ENCODE measurements at places on chromosomes 16 and 17.

- H3K27ac ChIP-seq: no peak overlapping the region
- H3K4me1 ChIP-seq: peaks cover 13% of the 10 kb centered on the region
- DNase-seq: no peak
- H3K4me3 ChIP-seq: no peak overlapping the region
Observed at GRCh38 chr17:19656851-19657581, 8.5 kb downstream of the ALDH3A2 start.

DNA sequence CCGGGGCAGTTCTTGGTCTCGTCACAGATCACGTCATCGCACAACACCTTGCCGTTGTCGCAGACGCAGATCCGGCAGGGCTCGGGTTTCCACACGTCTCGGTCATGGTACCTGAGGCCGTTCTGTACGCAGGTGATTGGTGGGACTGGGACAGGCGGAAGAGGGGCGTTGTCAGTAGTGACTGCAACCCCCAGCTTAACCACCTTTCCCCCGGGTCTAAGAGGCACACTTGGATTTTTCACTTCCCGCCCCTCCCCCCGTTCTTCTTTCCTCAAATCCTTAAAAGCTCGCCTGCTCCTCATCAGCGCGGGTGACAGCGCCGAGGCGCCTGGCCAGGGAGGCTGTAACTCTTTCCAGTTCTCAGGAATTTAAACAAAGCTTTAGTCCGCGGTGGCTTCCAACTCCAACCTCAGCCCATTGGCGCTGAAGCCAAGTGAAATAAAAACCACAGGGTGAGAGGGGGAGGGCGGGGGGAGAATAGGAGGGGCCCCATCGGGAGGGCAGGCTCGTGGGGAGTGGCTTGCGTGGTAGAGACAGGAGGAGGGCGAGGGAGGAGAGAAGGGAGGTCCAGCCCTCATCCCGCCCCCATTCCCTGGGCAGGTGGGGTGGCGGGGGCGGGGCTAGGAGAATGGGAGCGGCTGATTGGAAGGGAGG, 1.5 kb downstream of the COL1A1 start:
- peak overlapping the region; percentile 31 for H3K27ac ChIP-seq
- H3K36me3 ChIP-seq: peaks cover 26% of the 10 kb centered on the region
- peaks cover 88% of the 10 kb centered on the region for H3K27me3 ChIP-seq
- peaks cover 21% of the 10 kb centered on the region for H3K4me1 ChIP-seq
- H3K4me3 ChIP-seq: peak overlapping the region; percentile 68
- DNase-seq: peak; percentile 96

GRCh38 chr16:70380248-70380918, 33.7 kb downstream of the DDX19A start:
- H3K4me1 ChIP-seq: no peaks in the 10 kb centered on the region
- H3K27me3 ChIP-seq: no peaks in the 10 kb centered on the region
- H3K36me3 ChIP-seq: peaks cover 70% of the 10 kb centered on the region

DNA sequence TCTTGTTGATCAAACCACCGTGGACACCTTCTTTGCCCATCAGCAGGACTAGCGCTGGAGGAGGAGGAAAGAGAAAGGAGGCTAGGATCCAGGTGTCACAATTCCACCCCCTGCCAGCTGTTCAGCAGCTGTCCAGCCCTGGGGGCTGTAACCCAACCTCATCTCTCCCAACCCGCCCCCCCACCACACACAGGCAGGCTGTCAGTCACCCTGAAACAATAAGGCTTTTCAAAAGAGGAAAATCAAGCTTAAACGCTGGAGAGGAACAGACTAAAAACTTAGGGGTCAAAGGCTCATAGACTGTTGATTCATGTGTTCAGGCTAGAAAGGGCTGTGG, 2.4 kb downstream of the PFN1 start:
- DNase-seq: no peak
- peak overlapping the region; percentile 89 for H3K4me3 ChIP-seq
- no peaks in the 10 kb centered on the region for H3K27me3 ChIP-seq
- H3K36me3 ChIP-seq: peaks cover 84% of the 10 kb centered on the region

DNA sequence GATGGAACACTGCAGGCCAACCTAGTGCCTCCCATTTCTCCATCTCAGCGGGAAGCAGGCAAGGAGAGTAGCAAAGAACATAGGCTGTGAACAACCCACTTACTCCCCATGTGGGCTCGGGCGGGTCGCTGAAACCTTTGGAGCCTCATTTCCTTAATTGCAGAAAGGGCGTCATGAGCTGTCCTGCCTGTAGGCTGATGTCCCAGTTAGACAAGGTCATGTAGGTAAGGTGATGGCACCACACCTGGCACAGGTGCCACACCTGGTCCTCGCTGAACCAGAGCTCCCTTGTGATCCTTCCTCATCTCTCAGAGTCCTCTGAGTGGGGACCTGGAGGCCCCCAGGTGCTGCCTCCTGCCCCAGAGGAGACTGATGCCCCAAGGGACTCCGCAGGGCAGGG, 22.9 kb downstream of the ABCC3 start:
- H3K27ac ChIP-seq: no peak overlapping the region
- peaks cover 17% of the 10 kb centered on the region for H3K36me3 ChIP-seq
- no peak for DNase-seq
- H3K4me1 ChIP-seq: peaks cover 25% of the 10 kb centered on the region
- no peaks in the 10 kb centered on the region for H3K27me3 ChIP-seq

DNA sequence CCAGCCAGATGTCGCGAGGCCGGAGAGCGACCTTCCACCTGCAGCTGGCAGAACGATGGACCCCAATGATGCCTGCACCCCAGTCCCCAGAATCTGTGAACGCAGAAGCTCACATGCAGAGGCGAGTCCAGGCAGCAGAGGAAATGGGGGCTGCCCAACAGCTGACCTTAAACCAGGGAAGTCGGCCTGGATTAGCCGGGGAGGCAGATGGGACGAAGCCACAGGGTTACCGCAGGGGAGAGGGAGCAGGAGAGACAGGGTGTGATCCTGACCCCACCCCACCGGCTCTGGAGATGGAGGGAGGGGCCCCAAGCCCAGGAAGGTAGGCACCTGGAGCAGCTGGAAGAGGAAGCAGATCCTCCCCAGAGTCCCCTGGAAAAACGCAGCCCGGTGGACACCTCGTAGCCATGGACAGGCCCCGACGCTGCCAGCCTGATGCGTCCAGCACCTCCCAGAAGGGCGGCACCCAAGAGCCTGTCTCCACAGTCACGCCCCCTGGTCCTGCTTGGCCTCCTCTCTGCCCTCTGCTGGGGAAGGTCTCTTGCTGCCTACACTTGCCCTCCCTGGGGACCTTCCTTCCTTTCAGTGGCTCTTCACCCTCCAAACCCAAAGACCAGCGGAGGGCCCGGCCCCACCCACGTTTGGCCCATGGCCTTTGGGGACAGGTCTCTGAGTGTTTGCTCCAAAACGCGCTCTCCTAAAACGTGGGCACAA, 37.3 kb downstream of the PIEZO1 start:
- peaks cover 26% of the 10 kb centered on the region for H3K36me3 ChIP-seq
- peak; percentile 90 for DNase-seq
- no peak overlapping the region for H3K27ac ChIP-seq

- no peak overlapping the region for H3K27ac ChIP-seq
- no peak overlapping the region for H3K4me3 ChIP-seq
- DNase-seq: no peak
Observed at GRCh38 chr17:50037321-50038107, 18.4 kb upstream of the ITGA3 start.

- no peaks in the 10 kb centered on the region for H3K4me1 ChIP-seq
- H3K27me3 ChIP-seq: no peaks in the 10 kb centered on the region
- H3K36me3 ChIP-seq: peaks cover 58% of the 10 kb centered on the region
- no peak overlapping the region for H3K4me3 ChIP-seq
- H3K27ac ChIP-seq: no peak overlapping the region
Observed at GRCh38 chr16:732936-733335, 6.0 kb downstream of the HAGHL start.

DNA sequence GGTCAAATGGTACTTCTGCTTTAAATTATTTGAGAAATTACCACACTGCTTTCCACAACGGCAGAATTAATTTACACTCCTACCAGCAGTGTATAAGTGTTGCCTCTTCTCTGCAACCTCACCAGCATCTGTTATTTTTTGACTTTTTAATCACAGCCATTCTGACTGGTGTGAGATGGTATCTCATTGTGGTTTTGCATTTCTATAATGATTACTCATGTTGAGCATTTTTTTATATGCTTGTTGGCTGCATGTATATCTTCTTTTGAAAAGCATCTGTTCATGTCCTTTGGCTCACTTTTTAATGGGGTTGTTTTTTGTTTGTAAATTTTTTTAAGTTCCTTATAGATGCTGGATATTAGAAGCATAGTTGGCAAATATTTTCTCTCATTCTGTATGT, 446.7 kb downstream of the PMP22 start:
- no peak overlapping the region for H3K4me3 ChIP-seq
- H3K27me3 ChIP-seq: no peaks in the 10 kb centered on the region
- no peak for DNase-seq
- H3K4me1 ChIP-seq: no peaks in the 10 kb centered on the region

GRCh38 chr17:54982399-54982798, 13.8 kb downstream of the STXBP4 start:
- no peak overlapping the region for H3K4me3 ChIP-seq
- H3K27me3 ChIP-seq: no peaks in the 10 kb centered on the region
- no peaks in the 10 kb centered on the region for H3K36me3 ChIP-seq
- DNase-seq: no peak
- no peak overlapping the region for H3K27ac ChIP-seq

DNA sequence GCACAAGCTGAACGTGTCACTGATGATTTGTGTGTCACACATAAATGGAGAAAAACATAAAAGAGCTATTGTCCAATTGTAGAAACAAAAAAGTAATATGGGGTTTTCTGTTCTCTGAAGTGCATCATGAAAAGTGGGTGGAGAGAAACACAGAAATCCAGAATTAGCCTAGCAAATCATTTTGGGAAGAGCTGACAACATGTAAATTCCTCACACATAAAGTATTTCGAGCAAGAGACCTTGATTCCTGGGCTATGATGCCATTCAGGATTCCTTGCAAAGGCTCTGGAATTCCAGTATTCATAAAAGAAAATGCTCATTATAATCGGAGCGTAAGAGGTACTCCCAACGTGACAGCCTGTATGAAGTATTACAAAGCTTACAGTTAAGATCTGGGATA, 1.1 kb downstream of the DCUN1D3 start:
- H3K27ac ChIP-seq: peak overlapping the region; percentile 94
- peak overlapping the region; percentile 75 for H3K4me3 ChIP-seq
- no peak for DNase-seq
- no peaks in the 10 kb centered on the region for H3K27me3 ChIP-seq
- H3K4me1 ChIP-seq: peaks cover 56% of the 10 kb centered on the region

GRCh38 chr16:55947366-55947765, 72.2 kb upstream of the CES5A start:
- no peaks in the 10 kb centered on the region for H3K36me3 ChIP-seq
- H3K4me3 ChIP-seq: no peak overlapping the region
- no peak for DNase-seq
- H3K27ac ChIP-seq: no peak overlapping the region

DNA sequence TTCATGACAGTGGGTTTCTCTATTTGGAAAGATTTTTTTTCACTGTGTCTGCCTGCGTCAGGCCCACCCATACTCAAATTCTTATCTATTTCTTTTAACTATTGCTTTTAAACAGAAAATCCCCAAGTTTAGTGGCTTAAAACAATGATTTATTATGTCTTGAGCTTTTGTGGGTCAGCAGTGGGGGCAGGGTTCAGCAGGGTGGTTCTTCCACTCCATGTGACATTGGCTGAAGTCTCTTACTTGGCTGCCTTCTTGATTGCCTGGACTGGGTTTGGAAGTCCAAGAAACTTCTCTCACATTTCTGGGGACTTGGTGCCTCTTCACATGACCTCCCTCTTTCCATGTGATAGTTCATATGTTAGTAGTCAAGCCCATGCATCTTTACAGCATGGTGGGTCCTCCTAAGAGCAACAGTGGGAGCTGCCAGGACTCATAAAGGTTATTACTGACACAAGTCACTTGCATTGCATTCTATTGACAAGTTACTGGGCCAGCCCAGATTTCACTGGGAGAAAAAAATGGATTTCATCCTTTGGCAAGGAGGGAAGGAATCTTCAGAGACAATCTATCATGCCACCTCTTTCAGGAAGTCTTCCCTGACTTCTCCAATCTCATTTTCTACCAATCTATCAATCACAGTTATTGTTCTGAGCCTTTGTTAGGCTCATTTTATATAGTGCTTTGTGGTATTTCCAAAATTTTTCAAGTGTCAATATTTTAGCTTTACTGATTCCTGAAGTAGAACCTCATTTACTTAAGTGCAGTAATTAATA, 436.1 kb downstream of the XYLT1 start:
- DNase-seq: no peak
- no peaks in the 10 kb centered on the region for H3K4me1 ChIP-seq
- no peaks in the 10 kb centered on the region for H3K36me3 ChIP-seq
- no peak overlapping the region for H3K27ac ChIP-seq
- no peaks in the 10 kb centered on the region for H3K27me3 ChIP-seq

DNA sequence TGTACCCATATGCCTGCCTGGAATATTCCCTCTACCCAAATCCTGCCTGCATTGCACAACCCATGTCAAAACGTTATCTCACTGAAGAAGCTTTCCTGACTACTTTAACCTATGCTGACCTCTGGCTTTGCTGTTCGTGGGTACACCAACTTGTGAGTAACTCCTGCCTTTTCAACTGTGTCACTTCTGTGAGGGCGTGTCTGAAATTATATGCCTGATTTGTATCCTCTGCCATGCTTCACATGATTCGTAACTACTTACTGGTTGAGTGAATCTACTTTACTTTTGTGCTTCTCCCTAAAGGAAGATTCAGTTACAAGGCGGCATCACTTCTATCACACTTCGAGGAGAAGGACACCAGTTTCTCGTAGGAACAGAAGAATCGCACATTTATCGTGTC, 33.3 kb upstream of the USP43 start:
- no peak for DNase-seq
- H3K4me3 ChIP-seq: no peak overlapping the region
- H3K27me3 ChIP-seq: peaks cover 12% of the 10 kb centered on the region
- H3K27ac ChIP-seq: no peak overlapping the region
- H3K36me3 ChIP-seq: no peaks in the 10 kb centered on the region
- H3K4me1 ChIP-seq: no peaks in the 10 kb centered on the region

DNA sequence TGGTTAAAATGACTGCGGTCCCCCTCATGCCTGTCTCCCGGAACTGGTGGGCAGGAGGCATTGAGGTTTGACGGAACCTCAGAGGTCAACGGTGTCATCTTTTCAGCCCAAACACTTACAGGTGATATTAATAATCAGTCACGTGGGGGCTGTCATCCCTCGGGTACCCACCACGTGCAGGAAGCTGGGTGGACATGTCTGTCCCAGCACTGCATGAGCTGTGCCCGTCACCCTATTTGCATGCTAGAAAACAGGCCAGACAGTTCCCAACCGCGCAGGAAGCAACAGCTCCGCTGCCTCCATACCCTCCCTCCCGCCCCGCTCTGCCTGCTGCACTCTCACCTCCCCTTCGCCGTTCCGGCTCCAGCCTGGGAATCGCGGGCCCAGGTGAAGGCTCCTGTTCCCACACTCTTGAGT, 1.4 kb downstream of the SYNGR3 start:
- H3K27me3 ChIP-seq: no peaks in the 10 kb centered on the region
- peak overlapping the region; percentile 54 for H3K4me3 ChIP-seq
- H3K27ac ChIP-seq: no peak overlapping the region
- peaks cover 17% of the 10 kb centered on the region for H3K4me1 ChIP-seq
- DNase-seq: no peak
- peaks cover 51% of the 10 kb centered on the region for H3K36me3 ChIP-seq

GRCh38 chr16:53626811-53627210, 76.8 kb downstream of the RPGRIP1L start:
- H3K36me3 ChIP-seq: no peaks in the 10 kb centered on the region
- H3K4me1 ChIP-seq: no peaks in the 10 kb centered on the region
- H3K27me3 ChIP-seq: no peaks in the 10 kb centered on the region
- no peak overlapping the region for H3K27ac ChIP-seq
